ENCODE measurements at places on chromosomes 5 and 9.

DNA sequence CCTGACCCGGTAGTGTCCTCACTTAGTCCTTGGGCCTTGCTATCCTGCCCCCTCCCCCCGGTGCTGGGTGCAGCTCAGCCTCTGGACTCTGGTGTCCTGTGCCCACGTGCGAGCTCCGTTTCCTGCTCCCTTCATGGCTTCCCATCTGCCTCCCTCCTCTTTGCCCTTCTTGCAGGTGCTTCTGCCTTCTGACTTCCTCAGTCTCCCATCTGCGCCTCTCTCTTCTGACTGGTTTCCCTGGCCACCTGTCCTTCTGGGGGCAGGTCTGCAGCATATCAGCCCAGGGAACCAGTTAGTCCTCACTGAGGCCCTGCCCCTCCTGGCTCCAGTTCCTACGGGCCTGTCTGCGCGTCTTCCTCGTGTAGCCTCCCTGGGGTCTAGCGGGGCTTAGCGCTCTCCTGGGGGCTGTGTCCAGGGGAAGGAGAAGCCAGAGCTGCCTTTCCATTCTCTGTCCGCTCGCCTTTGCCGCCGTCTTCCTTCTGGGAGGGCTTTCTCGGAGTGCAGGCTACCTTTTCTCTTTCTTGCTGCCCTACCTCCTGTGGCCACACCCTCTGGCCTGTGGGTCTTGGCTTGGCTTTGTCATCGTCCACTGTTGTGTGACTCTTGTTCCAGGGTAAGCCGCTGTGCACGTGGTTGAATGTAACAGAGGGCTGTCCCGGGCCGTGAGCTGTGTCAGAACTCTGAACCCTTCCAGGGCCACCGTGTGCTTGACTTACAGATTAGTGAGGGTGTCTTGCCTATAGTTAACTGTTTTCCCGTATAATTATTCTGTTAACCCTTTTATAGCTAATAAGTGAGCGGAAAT, 51.8 kb downstream of the EHMT1 start:
- DNase-seq, result no peak

DNA sequence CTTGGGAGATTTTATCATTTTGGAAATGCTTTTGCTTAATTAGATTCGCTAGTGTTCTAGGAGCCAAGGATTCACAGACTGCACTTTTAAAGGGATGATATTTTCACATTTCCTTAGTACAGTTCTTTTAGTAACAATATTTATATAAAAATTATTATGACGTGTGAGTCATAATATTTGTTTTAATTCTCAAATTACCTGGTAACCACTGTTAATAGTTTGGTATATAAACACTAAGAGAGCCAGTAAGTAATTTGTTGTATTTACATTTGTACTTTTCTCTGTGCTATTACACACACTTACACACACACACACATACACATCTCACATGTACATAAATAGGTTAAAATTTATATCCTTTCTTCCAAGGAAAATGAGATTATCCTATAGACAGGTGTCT, 58.8 kb upstream of the RAD23B start:
- no peak for DNase-seq

DNA sequence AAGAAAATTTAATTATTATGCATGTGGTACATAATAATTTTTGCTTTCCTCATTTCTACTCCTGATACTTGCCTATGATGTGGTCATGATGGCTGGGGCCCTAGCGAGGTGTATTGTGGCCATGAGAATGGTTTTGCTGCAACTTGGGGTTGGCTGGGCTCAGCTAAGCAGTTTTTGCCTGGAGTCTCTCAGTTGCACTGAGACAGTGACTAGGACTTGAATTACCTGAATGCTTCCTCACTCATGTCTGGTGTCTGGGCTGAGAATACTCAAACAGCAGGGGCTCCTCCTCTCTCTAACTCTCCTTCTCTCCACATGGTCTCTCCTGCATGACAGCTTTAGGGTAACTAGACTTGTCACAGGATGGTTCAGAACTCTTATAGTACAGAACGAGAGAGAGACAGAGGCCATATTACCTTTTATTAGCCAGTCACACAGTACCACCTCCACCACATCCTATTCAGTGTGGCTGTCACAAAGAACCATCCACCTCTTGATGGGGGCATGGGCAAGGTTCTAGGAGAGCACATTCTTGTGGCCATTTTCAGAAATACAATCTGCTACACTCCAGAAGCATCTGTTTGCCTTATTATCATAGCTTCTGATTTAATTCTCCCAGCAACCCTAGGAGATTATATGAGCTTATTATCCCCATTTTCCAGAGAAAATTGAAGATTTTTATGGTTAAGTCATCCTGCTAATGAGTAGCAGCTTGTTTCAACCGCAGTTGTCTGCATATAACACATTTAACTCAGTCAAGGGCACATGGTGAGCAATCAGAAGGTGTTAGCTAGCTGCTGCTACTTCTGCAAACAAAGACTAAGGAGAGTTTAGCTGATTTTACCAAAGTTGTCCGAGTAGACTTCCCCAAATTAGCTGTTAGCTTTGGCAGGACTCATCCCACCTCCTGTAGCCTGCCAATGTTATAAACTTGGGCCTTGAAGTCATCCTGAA, 245.1 kb downstream of the DOCK8 start:
- no peak for DNase-seq

DNA sequence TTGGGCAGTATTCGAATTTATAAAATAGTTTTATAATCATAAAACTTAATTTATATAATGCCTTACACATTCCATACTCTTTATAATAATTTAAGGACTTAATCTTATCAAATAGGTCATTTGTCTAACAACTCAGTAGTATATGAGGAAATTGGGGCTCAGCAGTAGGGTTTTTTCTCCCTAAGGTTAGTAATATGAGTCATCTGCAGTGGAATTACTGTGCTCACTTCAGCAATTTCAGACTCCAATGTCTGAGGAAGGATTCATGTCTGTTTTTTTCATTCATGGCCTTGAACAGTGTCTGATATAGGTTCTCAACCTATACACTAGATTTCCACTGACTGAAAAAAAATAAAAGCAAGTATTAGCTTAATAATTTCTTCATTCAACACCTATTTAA, 7.4 kb downstream of the DMRTA1 start:
- DNase-seq, result no peak

DNA sequence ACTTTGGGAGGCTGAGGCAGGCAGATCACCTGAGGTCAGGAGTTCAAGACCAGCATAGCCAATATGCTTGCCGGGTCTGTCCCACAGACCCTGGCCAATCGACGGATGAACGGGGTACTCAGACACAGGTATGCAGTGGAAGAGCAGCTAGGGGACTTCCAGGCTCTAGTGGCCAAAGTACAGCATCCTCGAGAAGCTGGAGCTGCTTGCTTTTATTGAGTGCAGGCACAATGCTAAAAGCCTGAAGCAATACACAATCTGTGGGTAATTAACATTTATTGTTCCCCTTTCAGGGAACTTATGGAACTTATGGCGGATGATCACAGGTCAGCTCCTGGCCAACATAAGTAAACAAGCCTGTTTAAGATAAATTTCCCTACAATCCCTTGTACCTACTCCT, 32.8 kb upstream of the SEMA4D start:
- no peak for DNase-seq

DNA sequence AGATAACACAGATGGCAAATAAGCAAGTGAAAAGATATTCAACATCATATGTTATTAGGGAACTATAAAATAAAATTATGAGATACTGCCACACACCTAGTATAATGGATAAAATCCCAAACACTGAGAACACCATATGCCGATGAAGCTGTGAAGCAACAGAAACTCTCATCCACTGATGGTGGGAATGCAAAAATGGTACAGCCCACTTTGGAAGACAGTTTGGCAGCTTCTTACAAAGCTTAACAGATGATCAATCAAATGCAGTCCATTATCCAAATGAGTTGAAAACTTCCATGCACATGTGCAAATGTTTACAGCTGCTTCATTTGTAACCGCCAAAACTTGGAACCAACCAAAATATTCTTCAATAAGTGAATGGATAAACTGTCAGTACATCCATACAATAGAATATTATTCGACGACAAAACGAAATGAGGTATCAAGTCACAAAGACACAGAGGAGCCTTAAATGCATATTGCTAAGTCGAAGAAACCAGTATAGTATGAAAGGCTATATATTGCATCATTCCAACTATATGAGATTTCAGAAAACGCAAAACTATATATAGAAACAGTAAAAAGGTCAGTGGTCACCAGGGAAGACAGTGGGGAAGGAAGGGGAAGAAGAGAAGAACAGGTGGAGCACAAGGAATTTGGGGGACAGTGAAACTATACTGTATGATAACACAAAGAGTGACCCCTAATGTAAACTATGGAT, 14.9 kb downstream of the PFDN1 start:
- DNase-seq, result no peak

DNA sequence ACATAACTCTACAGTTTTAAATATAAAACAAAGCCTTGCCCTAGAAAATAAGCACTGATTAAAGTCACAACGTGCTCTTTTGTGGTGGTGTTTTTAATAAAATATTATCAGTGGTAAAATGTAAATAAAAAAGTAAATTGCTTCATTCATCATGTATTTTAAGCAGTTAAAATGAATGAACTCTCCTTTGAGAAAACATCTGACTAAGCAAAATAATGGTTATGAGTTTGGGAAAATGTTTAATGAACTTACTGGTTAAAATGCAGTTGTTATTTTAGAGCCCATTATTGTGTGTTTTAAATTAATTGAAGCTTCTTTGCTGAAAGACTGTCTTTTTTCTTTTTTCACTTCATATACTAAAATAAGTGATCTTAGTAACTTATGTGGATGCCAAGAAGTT, 1007.5 kb upstream of the ARRDC3 start:
- DNase-seq, result no peak

- DNase-seq, result no peak
Observed at GRCh38 chr9:94938384-94938783, 211.9 kb downstream of the AOPEP start.

- DNase-seq, result no peak
Observed at GRCh38 chr5:73749485-73750270, 123.7 kb downstream of the ARHGEF28 start.

DNA sequence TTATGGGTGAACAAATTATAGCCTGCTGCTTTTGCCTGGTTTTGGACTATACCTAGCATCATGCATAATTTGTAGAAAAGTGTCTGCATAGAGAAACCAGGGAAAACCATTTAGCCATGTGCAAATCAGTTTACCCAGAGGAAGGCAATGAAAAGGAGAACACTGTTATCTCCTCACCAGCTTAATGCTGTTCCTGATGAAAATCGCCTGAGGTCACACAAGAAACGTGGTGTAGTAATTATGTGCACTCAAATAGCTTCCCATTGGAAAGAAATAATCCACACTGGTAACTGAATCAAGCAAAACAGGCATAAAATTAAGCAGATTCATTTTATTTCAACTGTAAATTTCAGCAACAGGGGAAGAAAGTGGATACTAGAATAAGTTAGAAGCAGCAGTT, 51.7 kb upstream of the FAM240B start:
- DNase-seq, result no peak

- no peak for DNase-seq
Observed at GRCh38 chr5:74040811-74041491, 415.0 kb downstream of the ARHGEF28 start.

DNA sequence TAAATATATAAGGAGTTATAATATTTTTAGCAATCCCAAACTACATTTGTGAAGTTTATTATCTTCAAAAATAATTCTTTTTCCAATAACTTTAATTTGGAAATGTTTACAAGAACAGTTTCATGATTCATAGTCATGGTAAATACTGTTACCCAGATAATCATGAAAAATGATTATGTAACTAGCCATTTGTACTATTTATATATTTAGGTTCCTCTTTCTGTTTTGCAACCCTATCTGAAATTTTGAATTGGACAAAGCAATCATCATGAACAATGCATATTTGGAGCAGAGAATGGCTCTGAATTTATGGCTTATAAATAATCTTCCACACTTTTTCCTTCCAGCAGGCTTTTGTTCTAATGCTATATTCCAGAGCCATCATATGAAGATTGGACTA, 499.7 kb downstream of the SLCO4C1 start:
- DNase-seq, result no peak

- no peak for DNase-seq
Observed at GRCh38 chr5:756865-757345, 27.6 kb downstream of the ZDHHC11B start.

DNA sequence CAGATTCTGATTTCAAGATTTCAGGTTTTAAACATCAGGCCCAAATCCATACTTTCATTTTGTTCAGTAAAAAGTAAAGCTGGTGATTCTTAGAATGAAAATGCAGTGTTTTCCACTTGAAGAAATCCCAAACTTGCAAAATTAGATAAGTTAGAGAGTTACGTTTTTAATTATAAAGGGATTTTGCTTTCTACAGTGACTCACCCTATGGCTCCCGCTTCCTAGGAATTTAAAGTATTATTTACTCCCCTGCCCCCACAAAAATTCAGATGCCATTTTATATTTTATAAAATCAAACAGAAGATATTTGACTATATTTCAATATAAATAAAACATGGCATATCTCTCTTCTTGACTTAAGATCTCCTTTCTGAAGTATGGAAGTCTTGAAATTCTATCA, 402.9 kb downstream of the ZSWIM6 start:
- DNase-seq, result no peak

DNA sequence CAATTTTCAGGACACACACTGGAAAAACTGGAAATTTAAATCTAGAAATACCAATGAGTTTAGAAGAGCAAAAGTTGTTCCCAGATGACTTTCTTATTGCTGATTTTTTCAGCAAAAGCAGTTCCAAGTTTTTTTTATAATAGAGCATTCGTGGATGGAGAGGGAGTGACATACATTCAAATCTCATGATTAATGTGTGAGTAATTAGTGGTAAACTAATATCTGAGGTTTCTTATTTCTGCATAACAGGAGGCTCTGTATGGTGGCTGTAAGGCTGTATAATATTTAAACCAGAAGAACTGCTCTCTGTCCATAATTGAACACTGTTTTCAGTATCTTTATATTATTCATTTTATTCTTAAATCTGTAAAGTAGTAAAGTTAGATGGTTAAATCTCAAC, 25.8 kb downstream of the LYSMD3 start:
- no peak for DNase-seq

- DNase-seq, result no peak
Observed at GRCh38 chr9:35944173-35944572, 13.8 kb downstream of the OR2S2 start.

- peak; percentile 47 for DNase-seq
Observed at GRCh38 chr5:150161242-150162141, 5.1 kb upstream of the CDX1 start.

GRCh38 chr9:7982907-7983306, 183.3 kb upstream of the DMAC1 start:
- no peak for DNase-seq

Data from CD4-positive, alpha-beta T cell treated with Interleukin-6 at 100 ng/mL for 8 hours (primary cell).